ENCODE measurements at places on chromosomes 3 and 15.

DNA sequence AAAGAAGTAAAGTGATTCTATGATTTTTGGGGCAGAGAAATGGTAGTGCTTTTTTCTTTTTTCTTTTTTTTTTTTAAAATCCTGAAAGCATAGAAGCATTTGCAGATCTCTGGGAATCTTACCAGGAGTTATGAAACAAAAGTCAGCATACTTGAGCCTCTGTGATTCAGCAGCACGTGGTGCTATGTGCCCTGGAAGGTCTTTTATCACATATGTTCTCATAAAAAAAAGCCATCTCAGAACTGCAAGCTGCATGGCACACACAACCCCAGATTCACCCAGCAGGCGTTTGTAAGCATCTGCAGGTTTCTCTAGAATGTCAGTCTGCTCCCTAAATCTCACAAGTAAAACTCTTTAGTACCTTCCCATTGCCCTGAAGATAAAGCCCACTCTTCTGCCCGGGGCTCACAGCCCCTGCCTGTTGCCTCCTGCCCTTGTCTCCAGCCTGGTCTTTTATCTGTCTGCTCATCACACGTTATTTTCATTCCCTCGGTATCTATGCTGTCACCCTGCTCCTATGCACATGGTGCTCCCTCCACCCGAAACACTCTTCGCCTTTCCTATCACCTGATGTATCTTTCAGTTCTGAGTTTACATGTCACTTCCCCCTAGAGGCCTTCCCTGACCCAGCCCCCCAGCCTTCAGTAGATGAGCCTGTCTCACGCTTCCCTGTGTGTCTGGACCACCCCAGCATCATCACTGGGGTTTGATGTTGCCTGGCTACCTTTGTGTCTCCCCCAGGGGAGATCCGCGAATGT is 72.4 kb downstream of the CHDH start:
- DNase-seq = no peak

DNA sequence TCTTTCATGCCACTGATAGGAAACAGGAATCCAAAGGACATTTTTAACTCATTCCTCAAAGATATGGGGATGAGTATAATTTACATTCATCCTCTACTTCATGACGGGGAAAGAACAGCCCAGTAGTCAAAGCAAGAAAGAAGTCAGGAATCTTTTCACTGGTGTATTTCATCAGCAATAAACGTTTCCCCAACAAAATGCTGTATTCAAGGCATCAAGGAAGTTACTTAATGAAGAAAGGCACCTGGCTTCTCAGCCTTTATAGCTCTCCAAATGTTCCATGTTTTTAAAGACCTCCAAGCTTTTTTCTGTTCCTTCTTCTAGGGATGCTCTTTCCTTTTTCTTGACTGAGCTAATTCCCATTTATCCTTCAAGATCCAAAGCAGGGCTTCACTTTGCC is 221.5 kb upstream of the ICE2 start:
- DNase-seq = no peak

DNA sequence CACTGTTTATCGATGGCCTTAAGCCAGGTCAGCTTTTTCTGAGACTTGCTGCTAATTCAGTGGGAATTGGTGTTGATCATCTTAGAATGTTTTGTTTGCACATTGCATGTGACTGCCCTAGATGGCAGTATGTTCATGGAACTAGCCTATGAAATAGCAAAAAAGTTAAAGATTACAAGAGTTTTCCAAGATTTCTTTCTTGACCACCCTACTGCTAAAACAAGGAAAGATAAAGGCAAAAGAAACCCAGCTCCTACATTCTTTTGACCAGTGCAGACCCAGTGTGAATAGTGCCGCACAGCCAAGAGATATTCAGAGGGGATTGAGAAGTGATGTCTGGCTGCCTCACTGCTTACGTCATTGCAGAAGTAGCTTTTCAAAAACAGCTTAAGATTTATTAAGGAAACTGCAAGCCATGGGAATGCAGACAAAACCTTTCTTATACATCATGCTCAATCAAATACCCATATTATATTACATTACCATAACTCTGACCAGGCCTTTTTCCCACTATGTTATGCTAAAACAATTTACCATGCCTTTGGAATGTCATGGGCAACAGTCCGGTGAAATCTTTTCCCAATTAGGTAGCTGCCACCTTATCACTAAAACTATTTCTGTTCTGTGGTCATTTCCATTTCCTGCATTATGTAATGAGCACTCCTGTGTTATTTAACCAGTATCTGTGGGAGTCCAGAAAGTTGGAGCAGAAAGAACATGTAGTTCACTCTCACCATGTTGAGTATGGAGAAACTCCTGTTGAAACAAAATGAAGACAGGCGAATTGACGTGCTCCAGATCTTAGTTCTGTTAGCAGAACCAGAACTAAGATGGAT is 6.0 kb downstream of the PHLDB2 start:
- no peak for DNase-seq

- no peak for DNase-seq
Measured at GRCh38 chr15:57884936-57885335, 178.4 kb downstream of the POLR2M start.

- no peak for DNase-seq
Measured at GRCh38 chr3:177731644-177732268, 534.5 kb upstream of the TBL1XR1 start.

- DNase-seq = no peak
Measured at GRCh38 chr15:38182900-38183299, 69.7 kb upstream of the SPRED1 start.

DNA sequence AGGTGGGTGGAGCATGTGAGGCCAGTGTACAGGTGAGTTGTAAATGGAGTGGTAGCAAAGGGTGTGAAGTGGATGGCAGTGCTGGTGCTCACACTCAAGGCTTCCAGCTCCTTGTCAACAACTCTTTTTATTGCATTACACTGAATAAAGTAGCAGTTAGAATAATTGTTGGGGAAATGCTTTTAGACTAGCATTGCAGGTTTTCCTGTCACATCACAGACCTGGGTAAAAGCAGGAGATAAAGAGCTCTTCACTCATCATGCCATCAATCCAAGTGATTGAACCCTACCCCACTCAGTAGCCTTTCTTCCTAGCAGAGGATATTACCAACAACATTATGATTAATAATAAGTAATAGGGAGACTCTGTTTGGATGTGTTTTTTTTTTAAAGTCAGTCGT is 81.6 kb downstream of the CDIN1 start:
- DNase-seq = no peak

DNA sequence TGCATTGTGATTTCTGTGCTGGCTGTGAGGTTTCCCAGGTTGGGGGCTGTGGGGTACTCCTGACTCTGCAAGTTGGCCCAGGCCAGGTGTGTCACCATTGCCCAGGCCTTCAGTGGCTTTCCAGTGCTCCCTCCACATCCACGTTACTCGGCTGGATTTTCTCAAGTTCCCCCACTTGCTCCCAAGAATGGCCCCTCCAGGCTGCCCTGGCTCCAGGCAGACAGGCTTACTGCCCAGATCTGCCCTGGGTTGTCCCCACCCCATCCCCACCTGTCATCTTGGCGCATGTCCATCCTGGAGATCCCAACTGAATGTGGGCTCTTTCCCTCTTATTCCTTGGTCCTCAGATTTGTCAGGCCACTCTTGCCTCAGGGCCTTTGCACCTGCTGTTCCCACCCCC is 3.6 kb downstream of the APBA2 start:
- DNase-seq = no peak

- no peak for DNase-seq
Measured at GRCh38 chr3:194775266-194775665, 89.6 kb downstream of the FAM43A start.

GRCh38 chr15:64566629-64567427 is 106.5 kb downstream of the ZNF609 start:
- DNase-seq = no peak

DNA sequence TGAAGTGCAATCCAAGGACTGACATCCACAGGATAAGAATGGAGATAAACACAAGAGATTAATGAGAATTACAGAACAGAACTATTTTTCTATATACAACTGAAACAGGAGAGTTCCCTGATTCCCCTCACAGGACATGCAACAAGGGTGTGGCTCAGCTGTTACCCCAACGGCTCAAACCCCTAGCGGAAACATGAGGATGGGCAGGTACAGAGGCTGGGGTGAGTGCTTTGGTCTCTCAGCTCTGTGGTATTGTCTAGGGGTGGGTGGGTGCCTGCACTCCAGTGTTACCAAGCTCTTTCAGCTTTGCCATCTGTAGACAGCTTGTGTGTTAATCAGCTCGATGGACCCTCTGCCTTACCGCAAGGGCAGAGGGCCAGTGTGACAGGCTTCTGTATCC is 17.8 kb upstream of the LRIG1 start:
- DNase-seq = no peak

GRCh38 chr3:114962189-114962588 is 184.9 kb downstream of the ZBTB20 start:
- DNase-seq = no peak

DNA sequence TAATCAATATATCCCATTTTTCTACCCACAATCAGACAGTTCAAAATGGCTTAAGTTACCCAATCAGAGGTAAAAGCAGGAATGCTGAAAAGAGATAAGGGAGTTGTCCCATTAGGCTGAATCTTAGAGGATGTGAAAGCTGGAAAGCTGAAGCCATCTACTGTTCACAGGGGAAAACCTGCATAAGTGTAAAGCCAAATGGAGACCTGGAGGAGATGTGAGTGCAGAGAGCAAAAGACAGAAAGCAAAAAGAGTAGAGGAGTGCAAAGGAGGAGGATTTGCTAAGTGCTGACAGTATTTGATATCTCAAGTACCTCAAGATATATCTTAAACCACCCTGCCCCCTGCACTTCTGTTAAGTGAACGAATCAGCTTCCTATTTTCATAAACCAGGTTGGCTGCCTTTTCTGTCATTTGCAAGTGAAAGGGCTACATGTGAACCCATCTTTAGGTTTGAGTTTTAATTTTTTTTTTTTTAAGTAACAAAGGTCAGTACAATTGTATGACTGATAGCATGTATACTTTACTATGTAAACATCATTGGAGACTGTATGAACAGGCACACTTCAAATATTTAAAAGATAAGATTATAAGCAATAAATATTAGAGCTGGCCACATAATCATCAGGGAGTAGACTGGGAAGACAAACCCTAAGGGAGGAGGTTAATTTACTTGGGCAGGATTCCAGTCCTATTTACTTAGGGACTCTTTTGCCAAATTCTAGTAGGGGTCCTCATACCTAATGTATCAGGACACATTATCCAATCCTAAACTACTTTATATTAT is 22.8 kb upstream of the P2RY1 start:
- DNase-seq = no peak

DNA sequence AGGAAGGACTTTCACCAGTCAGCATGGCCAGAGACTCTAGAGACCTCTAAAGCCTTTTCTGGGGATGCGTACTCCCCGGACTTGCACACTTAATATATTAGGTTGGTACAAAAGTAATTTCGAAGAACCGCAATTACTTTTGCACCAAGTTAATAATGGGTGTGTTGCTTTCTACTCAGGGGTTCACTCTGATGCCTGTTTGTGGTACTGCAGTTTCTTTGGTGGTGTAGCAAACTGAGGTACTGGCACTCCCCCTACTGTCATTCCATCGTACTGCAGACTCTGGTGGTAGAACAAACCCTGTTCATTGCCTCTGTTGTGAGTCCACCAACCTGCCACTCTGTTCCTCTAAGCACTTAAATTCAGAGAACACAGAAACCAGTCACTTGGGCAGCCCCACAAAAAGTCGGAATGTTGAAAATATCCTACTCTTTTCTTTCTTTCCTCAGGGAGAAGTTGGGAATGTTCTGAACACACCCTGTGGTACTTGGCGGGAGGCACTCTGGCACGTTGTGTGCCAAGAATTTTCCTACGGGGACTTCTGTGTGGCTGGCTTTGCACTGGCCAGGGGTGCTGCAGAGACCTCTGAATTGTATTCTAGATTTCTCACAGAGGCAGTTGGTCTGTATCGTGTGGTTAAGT is 46.3 kb downstream of the GABRG3 start:
- DNase-seq = no peak

DNA sequence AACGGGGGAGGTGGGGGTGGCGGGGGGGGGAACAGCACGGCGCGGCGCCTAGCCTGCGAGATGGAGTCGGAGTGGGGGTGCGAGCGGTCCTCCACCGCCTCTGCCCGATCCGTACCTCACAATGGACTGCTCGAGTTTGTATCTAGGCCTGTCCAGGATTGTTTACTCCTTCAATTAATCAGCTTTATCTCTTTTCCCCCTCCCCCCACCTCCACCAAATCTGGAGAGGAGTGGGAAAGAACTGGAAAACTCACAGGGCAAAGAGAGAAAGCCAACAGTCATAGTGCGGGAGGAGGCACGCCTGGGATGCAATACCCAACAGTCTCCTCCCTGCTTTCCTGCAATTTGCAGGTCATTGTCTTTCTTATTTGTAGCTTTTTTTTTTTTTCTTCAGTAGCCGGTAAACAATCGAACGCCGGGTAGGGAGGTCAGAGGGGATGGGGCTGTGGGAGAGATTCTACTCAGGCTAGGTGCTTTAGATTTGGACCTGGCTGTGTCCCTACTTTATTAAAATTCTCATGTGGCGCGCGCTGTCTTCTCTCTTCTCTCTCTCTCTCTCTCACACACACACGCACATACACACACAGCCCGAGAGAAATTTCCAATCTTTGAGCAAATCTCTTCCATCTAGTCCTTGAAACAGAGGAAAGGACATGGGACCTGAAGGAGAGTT is 6.9 kb upstream of the MEIS2 start:
- DNase-seq = no peak

GRCh38 chr3:106740116-106740515 is 637.1 kb upstream of the CCDC54 start:
- no peak for DNase-seq

- DNase-seq = no peak
Measured at GRCh38 chr3:194136519-194137007, 615 bp downstream of the HES1 start.

- no peak for DNase-seq
Measured at GRCh38 chr3:97793420-97794019, 28.3 kb upstream of the CRYBG3 start.

DNA sequence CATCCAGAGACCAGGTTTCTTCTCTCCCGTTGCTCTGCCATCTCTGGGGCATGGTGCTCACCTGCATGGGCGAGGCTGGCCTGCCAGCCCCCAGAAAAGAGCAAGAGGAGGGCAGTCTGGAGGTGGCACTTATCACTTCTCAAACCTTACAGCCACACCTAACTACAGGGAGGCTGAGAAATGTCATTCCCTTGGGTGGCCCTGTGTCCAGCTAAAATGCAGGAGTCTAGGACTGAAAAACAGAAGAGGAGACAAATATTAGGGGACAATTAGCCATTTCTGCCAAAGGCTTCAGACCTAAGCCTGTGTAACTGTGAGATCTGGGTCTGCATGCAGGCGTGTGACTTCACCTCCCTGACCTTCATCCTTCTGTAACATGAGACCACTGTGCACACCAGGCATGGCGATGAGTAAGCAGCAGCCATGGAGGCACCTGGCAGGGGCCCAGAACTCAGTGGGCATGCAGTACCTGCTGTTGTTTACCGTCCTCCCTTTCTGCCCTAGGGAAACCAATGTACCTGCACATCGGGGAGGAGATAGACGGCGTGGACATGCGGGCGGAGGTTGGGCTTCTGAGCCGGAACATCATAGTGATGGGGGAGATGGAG is 83.4 kb downstream of the MESD start:
- DNase-seq = no peak

DNA sequence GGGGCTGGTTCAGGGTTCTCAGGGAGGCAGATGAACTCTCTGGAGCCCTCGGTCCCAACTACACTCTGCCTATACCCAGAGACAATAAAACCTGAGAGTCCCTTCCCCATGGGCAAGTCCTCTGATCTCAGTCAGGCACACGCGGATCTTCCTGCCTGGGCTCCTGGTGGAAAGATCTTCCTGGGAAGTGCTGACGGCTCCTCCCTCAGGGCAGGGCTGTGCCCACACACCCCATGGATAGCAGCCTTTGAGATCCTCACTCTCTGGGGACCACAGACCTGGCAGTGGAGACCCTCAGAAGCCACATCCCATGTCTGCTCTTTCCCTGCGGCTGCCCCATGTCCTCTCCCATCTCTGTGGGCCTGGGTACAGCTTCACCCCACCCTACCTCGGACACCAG is 10.4 kb downstream of the SH2D7 start:
- no peak for DNase-seq

Measured in stimulated activated CD8-positive, alpha-beta memory T cell treated with anti-CD3 and anti-CD28 coated beads, Interleukin-7, amount 100 ng/mL, for 1 hour (primary cell).